ENCODE measurements at places on chromosomes 12 and 14.

GRCh38 chr14:20204721-20205120 is 14.0 kb downstream of the OR11G2 start:
- DNase-seq = no peak

DNA sequence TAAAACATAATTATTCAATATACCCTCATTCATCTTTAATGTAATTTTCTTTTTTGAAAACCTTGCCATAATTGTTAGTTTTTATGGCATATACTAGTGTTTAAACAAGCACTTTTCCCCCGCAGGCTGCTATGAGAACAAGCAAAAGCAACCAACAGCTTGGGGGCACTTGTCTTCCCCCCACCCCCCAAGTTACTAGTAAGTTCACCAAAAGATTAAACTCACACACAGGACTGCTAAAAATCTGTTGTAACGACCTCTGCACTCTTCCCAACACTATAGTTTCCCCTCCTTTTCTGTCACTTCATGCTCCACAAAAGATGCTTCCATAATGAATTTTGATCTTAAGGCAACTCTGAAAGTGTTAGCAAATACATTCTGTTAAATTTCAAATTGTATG is 474.9 kb upstream of the SOX5 start:
- DNase-seq = no peak

DNA sequence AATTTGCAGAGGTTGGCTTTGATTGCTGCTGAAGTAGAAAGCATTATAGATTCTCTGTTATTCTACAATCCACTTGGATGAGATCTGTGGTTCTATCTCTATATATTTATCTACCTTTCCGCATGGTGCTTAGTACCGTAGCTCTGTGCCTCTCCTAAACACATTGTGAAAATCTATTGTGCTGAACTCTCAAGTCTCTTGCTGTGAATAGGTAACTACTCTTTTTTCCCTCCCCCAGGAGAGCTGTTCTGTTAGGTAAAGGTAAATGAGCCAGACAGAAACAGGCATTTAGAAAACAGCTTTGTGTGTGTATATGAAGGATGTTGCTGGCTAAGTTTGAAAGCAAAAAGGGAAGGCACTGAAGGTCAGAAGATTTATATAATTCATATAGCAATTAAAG is 112.6 kb downstream of the BRMS1L start:
- no peak for DNase-seq

GRCh38 chr14:75514673-75515628 is 7.3 kb upstream of the BATF start:
- DNase-seq = no peak

DNA sequence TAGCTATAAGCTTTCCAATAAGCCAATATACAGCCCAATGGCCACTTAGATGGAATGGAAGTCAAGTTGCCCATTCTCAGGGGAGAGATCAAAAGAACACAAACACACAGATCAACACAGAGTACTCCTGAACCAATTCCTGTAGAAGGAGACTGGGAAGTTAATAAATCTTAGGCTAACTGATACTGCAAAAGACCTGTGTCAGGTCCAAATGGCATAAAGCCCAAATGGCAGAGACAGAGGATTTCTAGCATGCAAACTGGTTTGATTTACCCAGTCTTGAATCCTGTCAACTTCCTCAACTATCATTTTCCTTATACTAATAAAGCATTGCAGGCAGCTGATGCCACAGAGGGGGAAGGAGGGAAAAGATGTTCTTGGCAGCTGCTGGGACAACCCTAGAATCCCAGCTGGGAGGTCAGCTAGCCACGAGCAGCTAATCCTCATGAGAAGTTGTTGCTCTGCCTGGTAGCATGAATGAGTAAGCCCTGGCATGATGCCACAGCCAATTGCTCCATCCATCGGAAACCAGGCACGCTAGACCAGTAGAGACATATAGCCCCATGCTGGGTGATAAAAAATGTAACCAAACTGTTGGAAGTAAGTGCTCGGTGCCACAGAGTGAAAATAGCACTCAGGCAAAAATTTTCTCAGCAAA is 26.2 kb downstream of the ANG start:
- no peak for DNase-seq

DNA sequence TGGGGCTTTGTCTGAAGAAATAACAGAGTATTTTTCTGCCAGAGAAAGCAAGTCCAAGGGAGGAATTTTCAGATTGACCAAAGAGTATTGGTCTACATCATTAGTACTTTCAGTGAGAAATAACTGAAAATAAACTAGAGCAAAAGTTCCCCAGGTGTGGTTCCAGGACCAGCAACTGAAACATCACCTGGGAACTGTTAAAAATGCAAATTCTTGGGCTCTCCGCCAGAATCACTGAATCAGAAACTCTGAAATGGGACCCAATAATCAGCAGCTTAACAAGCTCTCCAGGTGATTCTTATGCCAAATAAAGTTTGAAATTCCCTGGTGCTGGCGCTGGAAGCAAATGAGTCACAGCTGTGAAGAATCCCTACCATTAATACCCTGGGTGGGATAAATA is 52.1 kb downstream of the EIF2S3B start:
- no peak for DNase-seq

DNA sequence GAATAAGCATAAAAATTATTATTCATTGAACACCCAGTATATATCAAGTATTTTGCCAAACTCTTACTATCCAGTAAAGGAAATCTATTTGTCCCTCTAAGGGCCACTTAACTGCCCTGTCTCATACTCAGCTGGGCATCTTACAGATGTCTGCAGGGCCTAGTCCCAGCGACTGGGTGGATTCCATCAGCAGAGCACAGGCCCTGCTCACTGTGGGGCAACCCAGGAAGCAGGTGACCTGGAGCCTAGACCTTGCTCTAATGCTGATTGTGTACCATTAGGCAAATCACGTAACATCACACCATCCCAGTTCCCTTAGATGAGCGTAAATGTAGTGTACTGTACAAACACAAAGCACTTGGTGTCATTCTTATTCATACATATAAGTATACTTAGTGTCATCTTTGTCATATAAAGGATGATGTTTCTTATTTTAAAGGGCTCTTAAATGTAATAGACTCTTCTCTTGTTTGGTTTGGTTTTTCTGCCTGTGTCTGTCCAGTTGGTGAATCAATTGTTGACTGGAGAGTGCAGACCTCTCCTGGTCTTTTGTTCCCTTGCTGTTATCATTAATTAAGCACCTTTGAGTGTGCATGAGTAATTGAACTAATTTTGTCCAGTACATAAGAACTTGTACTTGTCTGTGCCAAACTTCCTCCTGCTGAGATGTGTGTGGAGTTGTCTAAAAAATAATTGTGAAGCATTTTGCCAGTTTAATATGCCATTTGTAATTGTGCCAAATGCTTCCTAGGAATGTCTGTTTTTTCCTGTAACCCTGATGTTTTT is 49.3 kb downstream of the RAB35 start:
- no peak for DNase-seq

- no peak for DNase-seq
These were observed 200.5 kb upstream of the DCN start for GRCh38 chr12:91383099-91383498.
